ENCODE measurements at places on chromosomes 3 and 15.

DNA sequence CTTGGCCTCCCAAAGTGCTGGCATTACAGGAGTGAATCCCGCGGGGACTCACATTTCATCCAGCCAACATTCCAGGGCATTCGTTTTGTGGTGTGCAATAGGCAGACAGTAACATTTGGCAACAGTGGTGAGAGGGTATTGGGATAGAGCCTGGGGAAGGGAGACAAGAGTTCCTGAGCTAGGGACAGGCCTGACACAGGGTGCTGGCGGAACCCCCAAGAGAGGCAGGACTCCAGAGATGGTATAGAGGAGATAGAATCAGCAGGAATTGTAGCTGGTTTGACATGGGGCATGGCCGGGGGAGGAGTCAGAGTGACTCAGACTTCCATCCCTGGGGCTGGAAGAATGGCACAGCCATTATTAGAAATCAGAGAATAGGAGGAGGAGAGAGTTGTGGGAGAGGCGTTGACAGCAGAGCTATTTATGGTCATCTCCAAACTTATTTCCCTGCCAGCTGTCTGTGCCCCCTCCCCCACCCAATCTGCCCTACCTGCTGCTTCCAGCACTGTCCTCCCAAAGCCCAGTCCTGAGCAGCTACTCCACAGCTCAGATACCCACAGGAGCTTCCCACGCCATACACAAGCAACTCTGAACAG, 4.4 kb upstream of the IDH2 start:
- DNase-seq = no peak

- no peak for DNase-seq
These were observed 27.0 kb upstream of the TFG start for GRCh38 chr3:100682056-100682853.

DNA sequence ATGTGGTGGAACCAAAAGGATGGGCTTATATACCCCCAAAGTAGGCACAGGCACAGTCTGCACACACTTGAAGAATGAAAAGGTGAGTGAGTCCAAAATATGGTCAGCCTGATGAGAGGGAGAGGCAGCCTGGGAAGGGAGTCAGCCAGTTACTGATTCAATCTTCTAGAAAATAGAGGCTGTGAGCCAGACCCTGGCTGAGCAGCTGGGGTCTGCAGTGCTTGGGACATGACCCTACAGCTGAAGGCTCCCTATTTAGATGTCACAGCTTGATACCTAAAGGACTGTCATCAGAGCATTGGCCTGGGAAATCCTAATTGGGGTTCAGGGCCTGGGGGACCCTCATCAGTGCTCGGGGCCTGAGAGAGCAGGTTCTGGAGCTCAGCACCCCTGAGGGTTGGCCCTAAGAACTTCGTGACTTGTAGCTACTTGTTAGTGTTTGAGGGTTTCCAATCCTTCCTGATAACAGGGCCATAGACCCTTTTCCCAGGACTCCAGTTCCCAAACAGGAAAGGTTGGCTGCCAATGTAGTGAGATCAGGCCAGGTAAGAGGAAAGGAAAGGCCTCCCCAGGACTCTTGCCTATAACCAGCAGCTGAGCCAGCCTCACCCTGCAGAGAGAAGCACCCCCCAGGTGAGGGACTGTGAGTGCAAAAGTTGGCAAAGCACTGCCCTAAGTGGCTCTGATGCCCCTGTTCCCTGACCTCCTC, 54.7 kb upstream of the SLCO2A1 start:
- DNase-seq = no peak

DNA sequence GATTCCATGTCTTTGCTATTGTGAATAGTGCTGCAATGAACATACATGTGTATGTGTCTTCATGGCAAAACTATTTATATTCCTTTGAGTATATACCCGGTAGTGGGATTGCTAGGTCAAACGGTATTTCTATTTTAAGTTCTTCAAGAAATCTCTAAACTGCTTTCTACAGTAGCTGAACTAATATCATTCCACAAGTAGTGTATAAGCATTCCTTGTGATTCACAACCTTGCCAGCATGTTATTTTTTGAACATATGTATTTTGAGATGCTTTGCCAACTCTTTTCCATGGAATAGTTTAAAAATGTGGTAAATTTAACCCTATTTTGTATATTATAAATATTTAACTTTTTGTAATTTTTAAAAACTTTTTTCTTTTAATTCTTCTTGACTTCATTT, 592.7 kb upstream of the NAALADL2 start:
- DNase-seq = no peak

GRCh38 chr3:68271145-68271544, 616.7 kb upstream of the SUCLG2 start:
- peak; percentile 11 for DNase-seq

DNA sequence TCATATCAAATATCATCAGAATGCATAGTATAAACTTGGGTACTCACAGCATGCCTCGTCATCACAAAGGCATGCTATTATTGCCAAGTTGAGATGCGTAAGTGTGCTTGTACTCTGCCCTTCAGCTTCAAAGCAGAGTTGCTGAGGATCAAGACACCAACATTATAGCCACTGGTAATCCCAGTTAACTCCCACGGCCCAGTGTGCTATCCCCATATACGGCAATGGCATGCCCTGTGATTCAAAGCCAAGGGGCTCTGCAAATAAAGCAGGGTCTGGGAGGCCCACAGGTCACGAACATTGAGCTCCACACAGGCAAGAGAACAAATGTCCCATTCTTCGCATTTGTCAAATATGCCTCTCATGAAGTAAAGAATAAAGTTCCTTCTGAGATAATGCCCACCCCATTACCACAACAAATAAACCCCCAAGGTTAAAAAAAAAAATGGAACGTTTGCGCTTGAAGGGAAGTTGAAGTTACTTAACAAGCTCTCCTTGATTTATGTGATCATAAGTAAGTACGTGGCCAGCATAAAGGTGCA, 298.1 kb upstream of the NECTIN3 start:
- no peak for DNase-seq

GRCh38 chr3:160616716-160617115, 51.3 kb upstream of the KPNA4 start:
- no peak for DNase-seq
